ENCODE measurements at places on chromosomes 7 and 10.

DNA sequence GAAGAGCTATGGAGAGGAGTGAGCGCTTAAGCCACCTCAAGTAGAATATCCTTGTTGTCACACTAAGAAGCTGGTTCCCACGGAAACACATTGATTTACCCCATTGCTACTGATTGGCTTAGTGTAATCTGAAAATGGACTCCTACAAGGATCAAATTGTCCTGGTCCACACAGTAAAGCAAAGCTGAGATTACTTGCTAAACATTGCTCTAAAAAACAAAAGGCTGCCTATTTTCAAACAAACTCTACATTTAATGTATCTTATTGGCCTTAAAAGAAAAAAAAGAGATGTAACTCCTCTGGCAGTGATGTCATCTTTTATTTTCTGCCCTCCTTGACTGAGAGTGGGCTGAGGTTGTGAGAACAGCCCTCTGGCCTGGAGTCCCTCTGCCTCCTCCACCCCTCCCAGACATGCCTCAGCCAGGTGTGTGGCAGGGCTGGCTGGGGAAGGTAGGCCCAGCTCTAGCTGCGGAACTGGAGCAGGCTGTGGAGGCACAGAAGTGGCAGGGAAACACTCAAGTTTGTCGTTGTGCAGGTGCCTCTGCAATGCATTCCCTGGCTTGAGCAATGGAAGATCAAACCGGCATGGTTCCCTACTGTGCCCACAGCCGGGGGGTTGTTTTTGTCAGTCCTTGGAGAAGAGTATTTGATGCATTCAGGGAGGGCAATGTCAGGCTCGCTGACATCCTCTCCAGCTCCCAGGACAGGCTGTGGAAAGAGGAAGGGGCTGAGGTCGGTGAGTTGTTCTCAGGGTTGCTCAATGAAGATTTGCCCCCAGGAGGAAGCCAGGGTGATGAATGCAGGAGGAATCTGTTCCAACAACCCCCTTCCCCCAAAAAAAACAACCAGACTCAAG, 9.1 kb downstream of the KLF6 start:
- peaks cover 59% of the 10 kb centered on the region for H3K4me1 ChIP-seq
- peak overlapping the region; percentile 74 for H3K27ac ChIP-seq
- H3K36me3 ChIP-seq, result peaks cover 45% of the 10 kb centered on the region
- H3K27me3 ChIP-seq, result no peaks in the 10 kb centered on the region
- H3K4me3 ChIP-seq, result no peak overlapping the region

DNA sequence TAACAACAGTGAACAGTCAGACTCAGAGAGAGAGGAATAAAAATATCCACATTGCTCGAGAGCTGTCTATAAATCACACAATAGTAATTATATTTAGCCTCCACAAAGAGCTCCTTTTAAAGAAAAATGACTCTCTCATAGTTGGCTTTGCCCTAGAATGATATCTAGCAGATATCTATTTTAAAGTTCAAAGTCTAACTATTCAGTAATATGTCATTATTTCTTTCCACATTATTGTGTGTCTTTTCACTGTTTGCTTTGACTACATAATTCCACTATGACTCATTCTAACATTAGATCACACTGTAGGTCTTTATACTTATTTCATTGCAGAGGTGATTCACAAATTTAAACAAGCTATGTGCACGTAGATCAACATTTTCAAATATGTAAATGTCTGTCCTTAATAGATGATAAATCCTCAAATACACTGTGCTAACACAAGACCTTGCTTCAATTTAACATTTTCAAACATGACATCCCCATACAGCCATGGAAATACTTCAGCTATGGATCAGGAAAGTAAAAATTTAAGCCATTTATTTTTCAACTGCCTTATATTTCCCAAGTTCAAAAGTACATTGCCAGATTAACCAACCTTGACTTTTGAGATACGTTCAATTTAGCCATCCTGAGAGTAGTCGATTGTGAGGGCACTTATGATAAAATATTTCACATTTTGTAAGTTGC, 99.9 kb upstream of the AKR1E2 start:
- DNase-seq, result peak; percentile 93
- H3K27me3 ChIP-seq, result no peaks in the 10 kb centered on the region
- H3K4me1 ChIP-seq, result peaks cover 8% of the 10 kb centered on the region
- no peaks in the 10 kb centered on the region for H3K36me3 ChIP-seq

GRCh38 chr10:3786295-3787015, 1.4 kb upstream of the KLF6 start:
- peaks cover 17% of the 10 kb centered on the region for H3K4me1 ChIP-seq
- peaks cover 11% of the 10 kb centered on the region for H3K36me3 ChIP-seq
- peak overlapping the region; percentile 61 for H3K4me3 ChIP-seq
- H3K27ac ChIP-seq, result peak overlapping the region; percentile 99
- no peaks in the 10 kb centered on the region for H3K27me3 ChIP-seq
- peak; percentile 44 for DNase-seq

- H3K4me1 ChIP-seq, result no peaks in the 10 kb centered on the region
- H3K4me3 ChIP-seq, result no peak overlapping the region
- peak overlapping the region; percentile 8 for H3K27ac ChIP-seq
These were observed 10.6 kb downstream of the SLC25A16 start for GRCh38 chr10:68516766-68517165.

DNA sequence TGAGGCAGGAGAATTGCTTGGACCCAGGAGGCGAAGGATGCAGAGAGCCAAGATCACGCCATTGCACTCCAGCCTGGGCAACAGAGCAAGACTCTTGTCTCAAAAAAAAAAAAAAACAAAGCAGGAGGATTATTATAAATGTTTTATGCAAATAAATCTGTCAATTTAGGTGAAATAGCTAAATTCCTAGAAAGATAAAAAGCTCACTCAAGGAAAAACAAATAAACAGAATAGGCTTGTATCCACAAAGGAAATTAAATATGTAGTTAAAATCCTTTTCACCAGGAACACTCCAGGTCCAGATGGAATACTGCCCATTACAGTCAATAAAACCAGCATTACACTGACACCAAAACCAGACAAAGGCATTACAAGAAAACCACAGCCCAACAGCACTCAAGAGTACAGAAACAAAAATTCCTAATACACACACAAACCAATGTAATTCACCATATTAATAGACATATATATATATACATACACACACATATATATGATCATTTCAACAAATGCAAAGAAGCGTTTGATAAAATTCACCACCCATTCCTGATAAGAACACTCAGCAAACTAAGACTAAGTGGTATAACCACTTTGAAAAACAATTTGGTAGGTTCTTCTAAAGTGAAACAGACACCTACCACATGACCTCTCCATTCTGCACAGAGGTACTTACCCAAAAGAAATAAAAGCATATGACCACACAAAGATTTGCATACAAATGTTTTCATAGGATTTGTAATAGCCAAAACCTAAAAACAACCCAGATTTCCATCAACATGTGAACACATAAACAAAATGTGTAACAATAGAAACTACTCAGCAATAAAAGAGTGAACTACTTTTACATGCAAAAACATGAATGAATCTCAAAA, 38.8 kb downstream of the ABI1 start:
- H3K4me3 ChIP-seq, result no peak overlapping the region
- H3K4me1 ChIP-seq, result no peaks in the 10 kb centered on the region
- DNase-seq, result peak; percentile 37

DNA sequence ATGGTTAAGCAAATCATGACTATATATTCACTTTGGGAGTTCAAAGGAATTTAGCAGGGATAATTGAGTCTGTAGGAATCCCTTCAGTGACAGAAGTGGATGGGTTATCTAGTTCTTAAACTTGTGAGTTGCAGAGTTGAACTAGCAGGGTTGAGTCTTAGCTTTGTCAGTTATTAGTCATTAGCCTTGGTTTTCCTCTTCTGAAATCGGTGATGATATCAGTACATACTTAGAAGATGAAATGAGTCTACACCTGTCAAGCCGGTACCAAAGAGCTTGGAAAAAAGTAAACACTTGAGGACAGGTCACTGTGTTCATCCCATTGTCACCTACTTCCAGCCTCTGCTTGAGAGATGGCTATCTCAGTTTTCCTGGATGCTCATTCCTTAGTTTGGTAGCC, 73.5 kb downstream of the BUB3 start:
- no peaks in the 10 kb centered on the region for H3K36me3 ChIP-seq
- H3K4me1 ChIP-seq, result no peaks in the 10 kb centered on the region

- DNase-seq, result no peak
- no peaks in the 10 kb centered on the region for H3K36me3 ChIP-seq
- no peaks in the 10 kb centered on the region for H3K27me3 ChIP-seq
- H3K27ac ChIP-seq, result no peak overlapping the region
- no peak overlapping the region for H3K4me3 ChIP-seq
These were observed 220.8 kb upstream of the PHYHIPL start for GRCh38 chr10:58955615-58956014.

DNA sequence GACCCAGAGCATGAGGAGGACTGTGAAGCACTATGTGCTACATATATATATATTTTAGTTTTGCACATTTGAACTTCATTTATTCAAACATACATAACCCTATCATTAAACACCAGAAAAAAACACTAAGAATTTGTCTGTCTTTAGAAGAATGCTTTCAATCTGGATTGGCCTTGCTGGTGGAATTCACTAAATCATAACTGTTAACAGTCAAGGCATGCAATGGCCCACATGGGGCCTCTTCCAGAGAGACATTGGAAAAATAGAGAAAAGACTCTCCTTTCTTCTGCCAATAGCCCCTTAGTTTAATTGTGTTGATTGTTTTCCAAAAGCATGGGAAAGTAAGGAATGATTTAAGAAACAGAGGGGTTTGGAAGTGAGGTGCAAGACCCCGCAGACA, 77.9 kb downstream of the MRPL32 start:
- no peaks in the 10 kb centered on the region for H3K36me3 ChIP-seq
- no peaks in the 10 kb centered on the region for H3K4me1 ChIP-seq
- no peak overlapping the region for H3K27ac ChIP-seq
- H3K27me3 ChIP-seq, result no peaks in the 10 kb centered on the region
- no peak overlapping the region for H3K4me3 ChIP-seq

- no peaks in the 10 kb centered on the region for H3K36me3 ChIP-seq
- peaks cover 3% of the 10 kb centered on the region for H3K27me3 ChIP-seq
- no peak overlapping the region for H3K4me3 ChIP-seq
- no peak overlapping the region for H3K27ac ChIP-seq
- no peak for DNase-seq
These were observed 64.4 kb downstream of the TBXAS1 start for GRCh38 chr7:139893461-139893860.

DNA sequence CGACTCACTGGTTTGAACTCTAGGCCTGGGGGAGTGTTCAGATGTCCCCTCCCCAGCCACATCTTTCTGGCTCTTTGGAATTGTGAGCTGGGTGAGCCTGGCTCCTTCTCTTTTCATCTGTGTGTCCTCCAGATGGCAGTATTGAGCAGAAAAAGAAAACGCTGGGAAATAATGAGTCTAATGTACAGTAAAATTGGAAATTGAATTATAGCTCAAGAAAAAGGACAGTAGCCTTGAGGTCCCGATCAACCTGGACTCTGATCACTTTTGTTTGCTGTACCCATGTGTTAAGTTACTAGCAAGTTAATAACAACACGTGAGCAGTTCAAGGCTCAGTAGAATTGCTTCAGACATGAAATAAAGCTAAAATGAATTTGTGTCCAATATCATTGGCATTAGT, 77.9 kb downstream of the SNX10 start:
- H3K27me3 ChIP-seq, result peaks cover 15% of the 10 kb centered on the region
- H3K4me1 ChIP-seq, result no peaks in the 10 kb centered on the region
- H3K36me3 ChIP-seq, result no peaks in the 10 kb centered on the region
- H3K4me3 ChIP-seq, result no peak overlapping the region
- DNase-seq, result no peak

DNA sequence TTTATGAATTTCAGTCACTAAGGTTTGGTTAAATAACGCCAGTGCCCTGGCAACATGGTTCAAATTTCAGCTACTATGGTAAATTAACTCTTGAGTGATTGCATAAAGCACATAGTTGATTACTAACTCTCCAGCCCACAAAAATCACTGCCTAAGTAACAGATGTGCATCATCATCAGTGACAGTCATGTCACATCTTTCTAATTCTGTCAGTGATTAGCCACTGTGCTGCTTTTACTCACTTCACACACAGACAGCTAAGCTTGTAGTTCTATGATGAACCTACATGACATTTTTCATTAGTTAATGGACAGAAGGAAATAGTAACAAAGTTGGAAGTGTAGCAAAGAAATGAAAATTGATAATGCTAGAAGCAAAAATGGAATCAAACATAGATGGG, 108.9 kb downstream of the DNAH11 start:
- no peak for DNase-seq
- H3K27me3 ChIP-seq, result no peaks in the 10 kb centered on the region
- H3K27ac ChIP-seq, result no peak overlapping the region
- no peaks in the 10 kb centered on the region for H3K36me3 ChIP-seq
- no peaks in the 10 kb centered on the region for H3K4me1 ChIP-seq

GRCh38 chr7:48088559-48089045, 463 bp upstream of the UPP1 start:
- H3K36me3 ChIP-seq, result no peaks in the 10 kb centered on the region
- peak overlapping the region; percentile 72 for H3K4me3 ChIP-seq
- peaks cover 64% of the 10 kb centered on the region for H3K4me1 ChIP-seq
- H3K27me3 ChIP-seq, result no peaks in the 10 kb centered on the region
- peak overlapping the region; percentile 97 for H3K27ac ChIP-seq
- DNase-seq, result peak; percentile 82

- H3K27ac ChIP-seq, result no peak overlapping the region
- H3K4me3 ChIP-seq, result no peak overlapping the region
- H3K4me1 ChIP-seq, result no peaks in the 10 kb centered on the region
- DNase-seq, result no peak
These were observed 135.5 kb downstream of the NRF1 start for GRCh38 chr7:129746857-129747529.

- no peaks in the 10 kb centered on the region for H3K4me1 ChIP-seq
- DNase-seq, result no peak
- no peak overlapping the region for H3K27ac ChIP-seq
- no peaks in the 10 kb centered on the region for H3K27me3 ChIP-seq
- no peak overlapping the region for H3K4me3 ChIP-seq
These were observed 36.9 kb upstream of the AQP1 start for GRCh38 chr7:30874656-30875302.

DNA sequence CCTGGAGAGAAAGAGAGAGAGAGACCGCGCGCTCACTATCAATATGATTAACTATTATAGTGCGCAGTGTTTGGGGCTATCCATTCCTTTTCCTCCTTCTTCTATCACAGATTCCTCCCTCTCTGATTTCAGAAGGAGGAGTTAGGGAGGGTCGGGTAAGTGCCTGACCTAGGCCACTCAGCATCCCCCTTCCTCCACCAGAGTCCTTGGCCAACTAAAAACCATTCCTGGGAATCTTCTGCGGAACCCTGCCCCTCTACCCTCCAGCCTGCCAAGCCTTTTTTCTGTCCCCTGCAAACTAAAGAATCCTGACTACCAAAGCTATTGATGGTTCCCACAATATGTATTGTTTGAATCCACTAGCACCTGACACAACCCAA, 256.2 kb upstream of the NFE2L3 start:
- H3K27ac ChIP-seq, result no peak overlapping the region
- H3K4me3 ChIP-seq, result no peak overlapping the region
- H3K27me3 ChIP-seq, result peaks cover 8% of the 10 kb centered on the region

GRCh38 chr7:15204421-15204820, 301.9 kb upstream of the DGKB start:
- H3K4me3 ChIP-seq, result no peak overlapping the region
- H3K27me3 ChIP-seq, result no peaks in the 10 kb centered on the region
- no peak for DNase-seq
- no peaks in the 10 kb centered on the region for H3K36me3 ChIP-seq
